Urinary bladder (tissue), 4 donors: ENCODE measurements at places on chromosomes 1 and 21. TPM values are rescaled to one million over a fixed set of nuclear protein-coding genes. Genes with fewer than 3 reads are reported as not detected.

- no peak for DNase-seq
Measured at GRCh38 chr1:175633801-175634200, 109.6 kb downstream of the TNR start.

DNA sequence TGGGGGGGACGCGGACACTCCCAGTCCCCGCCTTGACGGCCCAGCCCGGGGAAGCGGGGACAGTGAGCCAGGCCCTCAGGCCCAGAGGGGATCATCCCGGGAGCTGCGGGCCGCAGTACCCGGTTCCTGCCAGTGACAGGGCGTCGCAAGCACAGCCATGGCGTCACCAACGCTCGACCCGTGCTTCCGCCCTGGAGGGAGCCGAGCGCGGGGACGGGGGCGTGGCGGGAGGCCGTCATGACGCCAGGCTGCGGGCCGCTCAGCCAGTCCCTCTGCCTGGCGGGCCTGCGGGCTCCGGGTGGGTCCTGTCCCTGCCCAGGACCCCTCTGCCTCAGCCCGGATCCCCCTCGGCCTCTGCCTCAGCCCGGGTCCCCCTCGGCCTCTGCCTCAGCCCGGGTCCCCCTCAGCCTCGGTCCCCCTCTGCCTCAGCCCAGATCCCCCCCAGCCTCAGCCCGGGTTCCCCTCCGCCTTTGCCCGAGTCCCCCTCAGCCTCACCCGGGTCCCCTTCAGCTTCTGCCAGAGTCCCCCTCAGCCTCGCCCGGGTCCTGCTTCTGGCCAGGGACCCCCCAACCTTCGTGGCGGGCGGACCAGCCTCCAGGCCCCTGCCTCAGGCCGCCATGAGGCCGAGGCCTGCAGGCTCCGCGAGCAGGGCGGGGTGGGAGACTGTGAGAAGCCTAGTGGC, 2.3 kb upstream of the SLC2A5 start:
- no peak for DNase-seq

The DR1 gene
- 47.4 TPM for total RNA-seq

The MX2 gene
- total RNA-seq = 10.3 TPM

The SERPINC1 gene
- total RNA-seq = not detected

The TRIM58 gene
- 3.1 TPM for total RNA-seq

DNA sequence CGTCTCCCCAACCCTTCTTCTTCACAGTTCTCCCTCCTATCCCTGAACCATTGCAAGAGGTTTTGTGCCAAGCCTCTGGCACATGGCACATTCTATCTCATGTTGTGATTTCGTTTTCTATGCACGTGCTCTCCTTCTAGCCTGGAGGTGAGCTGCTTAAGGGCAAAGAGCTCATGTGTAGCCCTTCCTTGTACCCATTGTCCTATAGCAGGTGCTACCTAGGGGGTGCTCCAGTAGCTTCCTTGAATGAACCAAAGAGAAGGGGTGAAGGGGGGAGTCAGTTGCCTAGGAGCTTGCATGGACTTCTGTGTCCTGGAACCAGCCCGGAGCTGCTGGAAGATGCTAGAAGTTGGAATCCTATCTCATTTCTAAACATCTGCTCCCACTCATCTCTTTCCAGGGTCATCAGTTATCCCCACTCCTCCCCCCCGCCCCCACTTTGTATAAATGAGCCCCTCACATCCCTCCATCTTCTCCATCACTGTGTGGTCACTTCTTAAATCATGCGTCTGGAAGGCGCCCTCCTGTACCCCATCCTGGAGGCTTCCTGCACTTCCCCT, 535 bp upstream of the DISC1 start:
- no peak for DNase-seq

The EFHD2 gene
- total RNA-seq = 16.9 TPM

The NCF2 gene
- 8.6 TPM for total RNA-seq

DNA sequence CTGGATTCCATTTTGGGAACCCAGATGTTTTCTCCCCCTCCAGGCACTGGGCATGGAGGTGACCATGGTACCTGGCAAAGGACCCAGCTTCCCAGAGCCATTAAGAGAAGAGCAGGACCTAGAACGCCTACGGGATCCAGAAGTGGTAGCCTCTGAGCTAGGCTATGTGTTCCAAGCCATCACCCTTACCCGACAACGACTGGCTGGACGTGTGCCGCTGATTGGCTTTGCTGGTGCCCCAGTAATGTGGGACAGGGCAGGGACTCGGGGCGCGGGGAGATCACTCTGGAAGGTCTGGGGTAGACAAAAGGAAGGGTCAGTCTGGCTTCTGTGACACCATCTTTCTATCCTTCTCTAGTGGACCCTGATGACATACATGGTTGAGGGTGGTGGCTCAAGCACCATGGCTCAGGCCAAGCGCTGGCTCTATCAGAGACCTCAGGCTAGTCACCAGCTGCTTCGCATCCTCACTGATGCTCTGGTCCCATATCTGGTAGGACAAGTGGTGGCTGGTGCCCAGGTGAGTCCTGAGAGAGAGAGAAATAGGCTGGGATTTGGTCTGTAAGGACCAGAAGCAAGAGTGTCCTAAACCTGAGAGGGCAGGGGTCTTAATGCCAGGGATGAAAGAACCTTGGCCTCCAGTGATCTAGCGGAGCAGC, 1.6 kb downstream of the UROD start:
- no peak for DNase-seq

DNA sequence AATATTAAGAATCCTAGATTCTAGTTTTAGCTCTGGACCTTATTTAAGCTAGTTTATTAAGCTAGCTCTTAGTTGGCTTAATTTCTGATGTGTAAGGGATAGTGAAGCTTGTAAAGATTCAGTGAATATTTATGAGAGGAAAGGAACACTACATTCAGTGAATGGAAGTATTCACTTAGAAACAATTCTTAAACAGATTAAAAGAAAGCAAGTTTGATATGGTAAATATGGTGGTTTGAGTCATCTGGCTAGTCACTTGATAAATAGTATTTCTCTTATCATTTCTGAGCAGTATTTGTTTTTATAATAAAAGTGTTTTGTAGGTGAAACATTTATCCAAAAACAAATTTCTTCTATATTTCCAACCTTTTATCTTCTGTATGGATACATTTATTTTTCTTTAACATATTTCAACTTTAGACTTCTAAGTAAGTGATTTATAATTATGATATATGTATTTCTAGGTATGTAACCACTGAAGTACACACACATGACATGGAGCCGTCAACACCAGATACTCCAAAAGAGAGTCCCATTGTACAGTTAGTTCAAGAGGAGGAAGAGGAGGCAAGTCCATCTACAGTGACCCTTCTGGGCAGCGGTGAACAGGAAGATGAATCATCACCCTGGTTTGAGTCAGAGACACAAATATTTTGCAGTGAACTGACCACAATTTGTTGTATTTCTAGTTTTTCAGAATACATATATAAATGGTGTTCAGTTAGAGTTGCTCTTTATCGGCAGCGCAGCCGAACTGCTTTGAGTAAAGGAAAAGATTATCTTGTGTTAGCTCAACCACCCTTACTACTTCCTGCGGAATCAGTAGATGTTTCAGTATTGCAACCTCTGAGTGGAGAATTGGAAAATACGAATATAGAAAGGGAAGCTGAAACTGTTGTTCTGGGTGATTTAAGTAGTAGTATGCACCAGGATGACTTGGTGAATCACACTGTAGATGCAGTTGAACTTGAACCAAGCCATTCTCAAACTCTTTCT, 55.6 kb downstream of the SUCO start:
- no peak for DNase-seq

- DNase-seq = no peak
Measured at GRCh38 chr1:77047978-77048614, 171.1 kb downstream of the PIGK start.

- DNase-seq = no peak
Measured at GRCh38 chr1:111201275-111202090, 1.0 kb upstream of the DENND2D start.

The MAN1C1 gene
- 18.2 TPM for total RNA-seq

GRCh38 chr1:54012863-54013262, 5.1 kb downstream of the LDLRAD1 start:
- DNase-seq = no peak

GRCh38 chr1:37124501-37124900, 90.2 kb upstream of the GRIK3 start:
- no peak for DNase-seq

- no peak for DNase-seq
Measured at GRCh38 chr1:85144351-85144750, 56.5 kb downstream of the SYDE2 start.

GRCh38 chr1:175863299-175864050, 120.1 kb upstream of the TNR start:
- DNase-seq = no peak

DNA sequence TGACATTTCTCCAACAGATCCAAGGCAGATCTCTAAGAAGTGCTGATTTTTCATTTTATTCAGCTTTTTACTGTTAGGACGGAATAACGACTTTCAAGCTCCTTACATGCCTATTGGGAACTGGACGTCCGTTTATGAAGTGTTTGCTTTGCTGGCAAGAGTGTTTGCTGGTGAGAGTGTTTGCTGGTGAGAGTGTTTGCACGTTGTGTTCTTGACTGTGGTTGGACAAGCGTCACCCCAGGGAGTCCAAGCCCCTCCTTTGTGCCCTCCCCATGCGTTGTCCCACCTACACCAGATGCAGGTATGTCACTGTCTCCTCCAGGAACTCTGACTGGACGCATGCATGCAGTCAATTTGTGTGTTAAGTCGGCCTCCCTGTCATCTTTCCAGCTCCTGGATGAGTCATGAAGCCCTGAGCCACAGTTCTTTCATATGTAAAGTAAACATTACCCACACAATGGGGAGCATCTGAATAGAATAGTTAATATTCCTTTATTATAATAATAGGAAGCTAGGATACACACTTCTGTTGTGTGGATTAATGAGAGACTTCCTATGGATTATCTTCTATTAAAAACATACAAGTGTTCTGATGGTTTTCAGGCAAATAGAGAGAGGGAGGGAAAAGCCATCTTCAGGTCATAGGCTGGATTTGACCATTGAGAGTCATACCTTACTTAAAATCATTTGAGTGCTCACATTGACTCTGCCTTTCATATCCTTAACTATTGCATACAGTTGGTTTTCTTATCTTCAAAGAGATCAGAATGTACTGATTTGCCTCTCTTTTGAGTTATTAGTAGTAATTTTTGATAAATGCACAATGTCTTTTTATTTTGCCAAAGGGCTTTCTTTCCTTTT, 119.2 kb downstream of the GALNT2 start:
- DNase-seq = no peak

The LCE1D gene
- total RNA-seq = not detected

GRCh38 chr1:38118976-38119375, 72.4 kb upstream of the POU3F1 start:
- no peak for DNase-seq

The SNAPIN gene
- total RNA-seq = 36.9 TPM

GRCh38 chr1:47295579-47295978, 18.4 kb downstream of the STIL start:
- no peak for DNase-seq

DNA sequence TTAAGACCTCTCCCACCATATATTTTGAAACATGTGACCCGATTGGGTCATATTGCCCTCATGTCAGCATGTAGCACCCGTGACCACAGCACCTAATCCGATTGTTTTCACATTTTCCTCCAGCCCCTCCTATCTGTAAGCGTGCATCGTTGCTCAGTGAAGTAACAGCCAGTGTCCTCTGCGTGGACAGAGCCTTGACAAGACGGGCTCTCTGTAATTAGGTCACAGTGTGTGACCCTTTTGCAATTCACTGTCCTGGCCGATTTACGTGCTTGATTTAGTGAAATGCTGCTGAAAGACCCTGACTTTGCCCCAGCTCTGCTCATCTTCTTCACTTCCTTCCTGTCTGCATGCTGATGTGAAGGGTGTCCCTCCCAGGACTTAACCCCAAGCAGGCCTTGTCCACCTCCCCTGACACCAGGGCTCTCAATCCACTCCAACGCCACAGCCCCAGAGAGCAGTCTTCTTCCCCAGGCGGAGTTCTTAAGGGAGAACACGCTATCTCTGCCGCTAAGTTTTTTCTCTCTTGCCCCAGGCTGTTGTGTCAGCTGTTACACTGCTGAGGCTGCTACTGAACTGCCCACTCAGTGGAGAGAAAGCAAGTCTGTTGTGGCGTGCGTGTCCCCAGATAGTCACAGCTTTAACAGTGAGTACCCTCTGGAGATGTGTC, 19.4 kb downstream of the URB2 start:
- no peak for DNase-seq

The C4BPA gene
- 0.95 TPM for total RNA-seq

GRCh38 chr1:25889470-25889869, 14.0 kb upstream of the PAQR7 start:
- DNase-seq = no peak

GRCh38 chr1:192949783-192950182, 109.4 kb downstream of the UCHL5 start:
- DNase-seq = no peak

- no peak for DNase-seq
Measured at GRCh38 chr1:157335056-157335455, 196.9 kb upstream of the ETV3 start.

The FCRL1 gene
- 0.63 TPM for total RNA-seq

DNA sequence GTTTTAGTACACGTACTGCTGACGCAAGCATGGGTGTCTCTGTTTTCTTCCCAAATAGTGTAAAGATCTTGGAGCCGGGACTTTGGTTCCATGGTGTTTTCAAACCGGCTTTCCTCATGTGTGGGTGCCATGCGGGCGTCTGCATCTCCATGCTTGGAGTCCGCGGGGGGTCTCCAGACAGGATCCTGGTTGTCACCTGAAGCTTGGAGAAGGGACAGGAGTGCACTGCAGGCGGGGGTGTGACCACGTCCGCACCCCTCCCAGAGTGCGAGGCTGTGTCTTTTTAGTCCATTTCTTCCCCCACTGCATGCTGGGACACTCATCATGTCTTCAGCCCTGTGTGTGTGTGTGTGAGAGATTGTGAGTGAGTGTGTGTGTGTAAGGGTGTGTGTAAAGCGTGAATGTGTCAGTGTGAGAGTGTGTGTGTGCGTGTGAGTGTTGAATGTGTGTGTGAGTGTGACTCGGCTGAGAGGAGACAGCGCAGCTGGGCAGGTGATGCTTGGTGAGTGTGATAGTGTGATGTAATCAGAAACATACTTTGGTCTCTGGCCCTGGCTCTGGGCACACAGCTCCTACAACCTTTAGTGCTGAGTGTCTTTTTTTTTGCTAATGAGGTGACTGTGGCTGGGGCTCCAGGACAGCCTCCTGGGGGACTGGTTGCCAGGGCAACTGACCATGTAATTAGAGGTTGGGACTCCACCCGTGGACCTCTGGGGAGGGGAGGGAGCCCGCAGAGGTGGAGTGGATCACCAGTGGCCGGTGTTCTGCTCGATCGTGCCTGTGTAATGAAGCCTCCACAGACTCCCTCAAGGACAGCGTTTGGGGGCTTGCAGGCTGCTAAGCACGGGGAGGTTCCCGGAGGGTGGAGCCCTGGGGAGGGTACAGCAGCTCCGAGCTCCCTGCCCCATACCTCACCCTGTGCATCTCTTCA, 55.1 kb downstream of the AGPAT3 start:
- DNase-seq = no peak

The FAM72A gene
- 2.0 TPM for total RNA-seq

GRCh38 chr1:109997204-109997866, 12.8 kb downstream of the AHCYL1 start:
- DNase-seq = no peak

DNA sequence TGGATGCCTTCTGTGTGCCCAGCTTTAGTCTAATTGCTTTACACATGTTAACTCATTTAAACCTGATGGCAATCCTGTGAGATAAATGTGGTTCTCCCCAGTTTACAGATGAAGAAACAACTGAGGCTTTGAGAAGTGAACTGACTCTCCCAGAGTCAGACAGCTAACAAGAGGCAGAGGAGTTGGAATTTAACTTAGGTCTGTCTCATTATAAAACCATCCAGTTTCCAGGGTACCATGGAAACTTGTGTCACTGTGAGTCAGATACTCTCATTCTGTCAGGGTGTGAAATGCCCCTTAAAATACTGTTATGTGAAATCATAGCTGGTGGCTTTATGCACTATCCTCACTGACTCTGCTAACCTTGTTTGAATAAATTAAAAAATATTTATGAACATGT, 206.6 kb downstream of the PBX1 start:
- no peak for DNase-seq

The ERICH3 gene
- 0.79 TPM for total RNA-seq
